ENCODE measurements at places on chromosomes 6 and 20.
A peak's percentile ranks its signal among the peaks of the same experiment; 100 is the strongest.

GRCh38 chr6:158763434-158764182, 55.6 kb downstream of the EZR start:
- H3K4me3 ChIP-seq = no peak overlapping the region
- H3K27ac ChIP-seq = peak overlapping the region; percentile 36
- DNase-seq = no peak
- H3K4me1 ChIP-seq = no peaks in the 10 kb centered on the region
- H3K36me3 ChIP-seq = peaks cover 70% of the 10 kb centered on the region

GRCh38 chr6:165119231-165120020, 190.0 kb downstream of the C6orf118 start:
- no peak for DNase-seq
- no peak overlapping the region for H3K4me3 ChIP-seq
- H3K27ac ChIP-seq = no peak overlapping the region
- H3K27me3 ChIP-seq = no peaks in the 10 kb centered on the region
- no peaks in the 10 kb centered on the region for H3K4me1 ChIP-seq
- H3K36me3 ChIP-seq = no peaks in the 10 kb centered on the region

- H3K27ac ChIP-seq = no peak overlapping the region
- peaks cover 21% of the 10 kb centered on the region for H3K27me3 ChIP-seq
- no peaks in the 10 kb centered on the region for H3K36me3 ChIP-seq
- no peak for DNase-seq
Measured at GRCh38 chr20:4555188-4555890, 166.4 kb upstream of the PRND start.

- no peaks in the 10 kb centered on the region for H3K27me3 ChIP-seq
- no peak for DNase-seq
- H3K4me1 ChIP-seq = no peaks in the 10 kb centered on the region
- no peaks in the 10 kb centered on the region for H3K36me3 ChIP-seq
- H3K27ac ChIP-seq = no peak overlapping the region
Measured at GRCh38 chr6:163640641-163641040, 226.1 kb downstream of the QKI start.

GRCh38 chr6:66179361-66179760, 472.3 kb upstream of the EYS start:
- H3K4me3 ChIP-seq = no peak overlapping the region
- no peaks in the 10 kb centered on the region for H3K4me1 ChIP-seq
- H3K27ac ChIP-seq = no peak overlapping the region
- no peak for DNase-seq
- H3K36me3 ChIP-seq = no peaks in the 10 kb centered on the region

DNA sequence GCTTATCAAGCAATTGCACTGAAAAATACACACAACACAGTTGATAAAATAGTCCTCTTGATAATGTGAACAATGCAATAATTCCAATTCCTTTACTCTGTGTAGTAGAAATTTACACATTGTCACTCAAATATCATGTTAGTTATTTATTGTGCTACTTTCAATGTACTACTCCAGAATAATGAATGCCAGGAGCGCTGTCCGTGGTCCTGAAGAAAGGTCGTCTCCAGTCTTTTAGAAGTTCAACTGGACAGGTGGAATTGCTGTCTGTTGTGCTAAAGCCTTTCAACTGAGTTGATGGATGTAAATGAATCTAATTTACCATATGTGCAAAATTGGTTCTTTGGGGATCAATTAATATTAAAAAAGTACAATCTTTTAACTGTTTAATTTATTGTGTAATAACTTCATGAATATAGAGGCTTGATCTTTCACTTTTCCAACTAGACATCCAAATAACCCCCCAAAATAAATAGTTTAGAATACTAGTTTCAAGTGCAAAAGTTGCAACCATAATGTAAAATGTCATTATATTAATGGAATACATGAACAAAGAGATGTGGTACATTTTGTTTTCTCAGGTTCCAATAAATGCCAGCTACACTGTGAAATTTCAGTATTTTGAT, 3.2 kb downstream of the GRIK2 start:
- no peaks in the 10 kb centered on the region for H3K4me1 ChIP-seq
- no peak overlapping the region for H3K27ac ChIP-seq
- DNase-seq = peak; percentile 85
- H3K27me3 ChIP-seq = peaks cover 57% of the 10 kb centered on the region
- no peak overlapping the region for H3K4me3 ChIP-seq

DNA sequence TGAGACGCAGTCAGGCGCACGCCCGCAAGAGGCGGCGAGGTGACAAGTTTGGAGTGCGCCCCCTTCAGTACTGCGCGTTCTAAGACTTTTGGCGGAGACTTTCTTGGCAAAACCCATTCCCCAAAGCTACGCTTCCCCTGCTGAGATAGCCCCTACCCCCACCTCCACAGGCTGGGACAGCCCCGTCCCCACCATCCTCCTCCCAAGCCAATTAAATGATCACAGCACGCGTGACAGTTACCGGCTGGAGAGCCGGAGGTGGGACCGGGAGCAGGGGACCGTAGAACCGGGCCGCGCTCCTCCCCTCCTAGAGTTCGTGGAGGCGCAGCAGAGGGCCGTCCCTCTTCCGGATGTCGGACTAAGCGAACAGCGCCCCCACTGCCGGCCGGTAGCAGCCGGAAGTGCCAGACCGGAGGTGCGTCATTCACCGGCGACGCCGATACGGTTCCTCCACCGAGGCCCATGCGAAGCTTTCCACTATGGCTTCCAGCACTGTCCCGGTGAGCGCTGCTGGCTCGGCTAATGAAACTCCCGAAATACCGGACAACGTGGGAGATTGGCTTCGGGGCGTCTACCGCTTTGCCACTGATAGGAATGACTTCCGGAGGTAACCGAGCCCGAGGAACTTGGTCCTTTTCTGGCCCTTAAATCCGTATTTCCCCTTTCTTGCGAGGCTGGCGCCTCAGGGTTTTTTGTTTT, at the start of gene TOMM6:
Gene TOMM6 (plus strand): TSS at position 476 of the 699 bp plus-strand sequence. CDS start 4 bp downstream, at position 480.
- H3K4me1 ChIP-seq = peaks cover 12% of the 10 kb centered on the region
- peak within 1 kb of the TSS; percentile 95 for H3K4me3 ChIP-seq
- H3K27ac ChIP-seq = peak within 1 kb of the TSS; percentile 98
- H3K27me3 ChIP-seq = peaks cover 12% of the 10 kb centered on the region
- peak; percentile 99 for DNase-seq

- no peak overlapping the region for H3K4me3 ChIP-seq
- peaks cover 13% of the 10 kb centered on the region for H3K4me1 ChIP-seq
- H3K27ac ChIP-seq = peak overlapping the region; percentile 55
- DNase-seq = peak; percentile 69
- no peaks in the 10 kb centered on the region for H3K27me3 ChIP-seq
Measured at GRCh38 chr6:52493669-52494068, 73.5 kb downstream of the EFHC1 start.

- H3K4me1 ChIP-seq = no peaks in the 10 kb centered on the region
- H3K27me3 ChIP-seq = no peaks in the 10 kb centered on the region
- no peak for DNase-seq
- no peaks in the 10 kb centered on the region for H3K36me3 ChIP-seq
- no peak overlapping the region for H3K4me3 ChIP-seq
Measured at GRCh38 chr6:76771059-76771634, 692.1 kb downstream of the HTR1B start.

- DNase-seq = peak; percentile 89
- peak overlapping the region; percentile 86 for H3K27ac ChIP-seq
- peaks cover 35% of the 10 kb centered on the region for H3K4me1 ChIP-seq
- H3K4me3 ChIP-seq = peak overlapping the region; percentile 69
- H3K36me3 ChIP-seq = peaks cover 17% of the 10 kb centered on the region
- no peaks in the 10 kb centered on the region for H3K27me3 ChIP-seq
Measured at GRCh38 chr6:2790588-2791449, 25.6 kb downstream of the WRNIP1 start.

DNA sequence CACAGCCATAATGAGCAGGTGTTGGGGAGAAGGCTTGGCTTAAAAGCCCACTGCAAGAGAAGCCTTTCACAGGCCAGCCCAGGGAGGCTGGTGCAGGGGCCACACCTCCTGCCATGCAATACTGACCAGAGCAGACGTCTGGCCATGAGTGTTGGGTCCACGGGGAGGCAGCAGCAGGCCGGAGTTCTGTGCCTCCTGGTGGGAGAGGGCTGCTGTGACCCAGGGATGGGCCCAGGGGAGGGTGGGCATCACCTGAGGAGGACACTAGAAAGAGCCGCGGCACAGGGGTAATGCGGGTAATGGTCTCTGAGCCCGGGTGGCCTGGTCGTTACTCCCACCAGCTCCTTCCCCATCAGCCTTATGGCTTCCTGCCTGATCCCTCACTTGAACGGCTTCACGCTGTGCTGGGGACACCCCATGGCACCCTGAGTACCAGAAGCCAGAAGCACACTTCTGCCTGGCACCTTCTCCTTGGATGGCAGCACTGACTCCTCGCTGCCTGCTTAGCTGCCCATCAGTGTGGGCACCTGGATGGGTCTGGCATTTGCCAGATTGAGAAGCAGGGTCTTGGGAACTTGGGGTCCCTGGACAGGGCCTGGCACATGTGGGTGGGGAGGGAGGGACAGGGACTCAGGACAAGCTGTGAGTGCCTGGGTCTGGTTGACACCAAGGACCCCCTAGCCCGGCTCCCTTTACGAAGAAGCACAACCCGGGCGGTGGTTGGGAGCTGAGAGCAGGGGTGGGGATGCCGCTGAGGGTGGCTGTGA, 108.8 kb downstream of the ASXL1 start:
- no peak overlapping the region for H3K4me3 ChIP-seq
- no peaks in the 10 kb centered on the region for H3K36me3 ChIP-seq
- H3K27me3 ChIP-seq = no peaks in the 10 kb centered on the region
- no peaks in the 10 kb centered on the region for H3K4me1 ChIP-seq
- no peak overlapping the region for H3K27ac ChIP-seq

DNA sequence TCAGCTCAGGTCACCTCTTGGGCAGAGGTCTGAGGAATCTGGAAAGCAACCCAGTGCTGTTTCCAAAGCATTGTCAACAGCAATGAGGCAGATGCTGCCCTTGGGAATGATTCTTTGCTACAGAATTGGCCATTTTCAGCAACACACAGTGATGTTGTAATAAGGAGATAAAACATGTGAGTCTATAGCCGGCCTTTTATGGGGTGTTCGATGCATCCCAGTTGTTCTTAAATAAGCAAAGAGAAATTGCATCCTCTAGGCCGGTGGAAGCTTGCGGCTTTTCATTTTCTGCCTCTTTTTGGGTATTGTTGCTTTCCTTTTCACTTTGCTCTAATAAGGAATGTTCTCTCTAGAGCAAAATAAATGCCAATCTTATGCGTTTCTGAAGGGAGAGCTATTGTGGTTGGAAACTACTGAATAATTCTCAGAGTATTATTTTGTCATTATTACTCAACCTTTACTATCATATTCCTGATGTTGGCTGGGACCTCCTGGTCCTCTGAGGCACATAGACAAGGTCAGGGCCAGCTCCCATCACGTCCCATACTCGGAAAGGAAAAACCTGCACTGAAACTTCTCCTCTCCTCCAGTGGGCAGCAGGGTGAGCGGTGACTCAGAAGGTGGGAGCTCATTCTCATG, 214.2 kb downstream of the CDH26 start:
- H3K27ac ChIP-seq = no peak overlapping the region
- no peak for DNase-seq
- no peaks in the 10 kb centered on the region for H3K27me3 ChIP-seq
- H3K4me3 ChIP-seq = no peak overlapping the region

DNA sequence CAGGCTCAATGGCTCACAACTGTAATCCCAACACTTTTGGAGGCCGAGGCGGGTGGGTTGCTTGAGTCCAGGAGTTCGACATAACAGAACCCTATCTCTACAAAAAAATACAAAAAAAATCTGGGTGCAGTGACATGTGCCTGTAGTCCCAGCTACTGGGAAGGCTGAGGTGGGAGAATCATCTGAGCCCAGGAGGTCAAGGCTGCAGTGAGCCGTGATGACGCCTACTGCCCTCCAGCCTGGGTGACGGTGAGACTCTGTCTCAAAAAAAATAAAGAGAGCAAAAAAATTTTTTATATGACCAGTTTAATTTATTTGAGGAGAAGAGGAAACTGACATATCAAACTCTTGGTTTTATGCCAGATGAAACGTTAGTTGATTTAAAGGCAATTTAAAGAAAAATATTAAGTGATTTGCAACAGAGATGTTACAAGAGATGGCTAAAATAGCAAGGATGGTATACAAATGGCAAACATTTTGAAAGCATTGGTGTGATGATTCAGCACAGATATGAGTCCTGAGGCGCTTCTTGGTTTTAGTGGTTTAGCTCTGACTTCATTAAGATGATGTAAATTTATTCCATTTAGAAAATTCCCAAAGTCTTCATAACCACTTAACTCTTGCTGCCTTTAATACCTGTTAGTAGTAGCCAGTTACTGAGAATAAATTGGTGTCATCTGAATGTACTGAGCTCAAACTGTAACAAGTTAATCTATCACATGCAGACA, 17.7 kb downstream of the GTF2H5 start:
- H3K27ac ChIP-seq = peak overlapping the region; percentile 50
- H3K27me3 ChIP-seq = no peaks in the 10 kb centered on the region
- H3K4me1 ChIP-seq = peaks cover 29% of the 10 kb centered on the region
- DNase-seq = no peak
- peaks cover 52% of the 10 kb centered on the region for H3K36me3 ChIP-seq
- H3K4me3 ChIP-seq = no peak overlapping the region

DNA sequence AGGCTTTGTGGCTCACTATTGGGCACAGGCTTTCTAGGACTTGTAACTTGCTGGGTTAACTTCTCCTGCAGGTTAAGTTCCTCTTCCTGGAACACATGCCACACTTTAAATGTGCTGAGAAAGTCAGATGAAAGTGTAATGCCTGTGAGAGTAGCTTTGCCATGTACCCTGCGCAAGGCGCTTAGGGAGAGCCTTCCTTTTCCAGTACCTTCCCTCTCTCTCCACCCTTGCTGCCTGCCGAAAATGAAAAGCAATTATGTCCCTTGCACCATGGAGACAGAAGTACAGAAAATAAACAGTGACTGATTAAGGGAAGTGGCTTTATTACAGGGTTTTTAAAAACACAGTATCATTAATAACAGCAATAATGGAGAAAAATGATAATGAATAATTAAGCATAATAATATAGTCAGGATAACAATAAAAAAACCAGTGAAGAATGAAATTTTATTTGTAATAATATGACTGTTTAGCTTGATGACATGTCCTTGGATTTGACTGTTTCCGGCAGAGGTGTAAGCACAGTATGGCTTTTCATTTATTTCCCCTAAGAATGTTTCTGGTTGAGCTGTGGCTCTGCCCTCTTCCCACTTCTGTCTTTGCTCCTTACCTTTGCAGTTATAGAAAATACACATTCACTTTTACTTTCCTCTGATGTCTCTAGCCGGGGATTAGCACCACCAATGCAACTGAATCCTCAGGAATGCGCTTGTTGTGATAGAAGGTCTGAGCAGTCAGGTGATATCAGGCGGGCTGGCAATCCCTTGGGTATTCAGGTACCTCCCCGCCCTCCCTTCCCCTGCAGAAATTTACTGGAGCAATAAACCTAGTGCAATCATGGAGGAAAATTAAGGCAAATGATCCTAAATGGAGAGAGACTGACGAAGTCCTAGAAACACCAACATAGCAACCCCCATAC, 472.3 kb upstream of the CITED2 start:
- DNase-seq = no peak
- H3K4me3 ChIP-seq = no peak overlapping the region
- no peaks in the 10 kb centered on the region for H3K4me1 ChIP-seq
- H3K27ac ChIP-seq = no peak overlapping the region

GRCh38 chr20:15257569-15257870, 920.1 kb upstream of the FLRT3 start:
- no peaks in the 10 kb centered on the region for H3K4me1 ChIP-seq
- H3K4me3 ChIP-seq = no peak overlapping the region
- H3K27ac ChIP-seq = no peak overlapping the region
- H3K27me3 ChIP-seq = no peaks in the 10 kb centered on the region
- no peak for DNase-seq

Measured in activated CD4-positive, alpha-beta T cell treated with anti-CD3 and anti-CD28 coated beads, Interleukin-2, amount 10 ng/mL, durations not matched to agents 24 days and 14 days (primary cell).